ENCODE measurements at places on chromosomes 4 and X.

- no peak for DNase-seq
Measured at GRCh38 chr4:82921795-82922194, 21.3 kb downstream of the THAP9 start.

DNA sequence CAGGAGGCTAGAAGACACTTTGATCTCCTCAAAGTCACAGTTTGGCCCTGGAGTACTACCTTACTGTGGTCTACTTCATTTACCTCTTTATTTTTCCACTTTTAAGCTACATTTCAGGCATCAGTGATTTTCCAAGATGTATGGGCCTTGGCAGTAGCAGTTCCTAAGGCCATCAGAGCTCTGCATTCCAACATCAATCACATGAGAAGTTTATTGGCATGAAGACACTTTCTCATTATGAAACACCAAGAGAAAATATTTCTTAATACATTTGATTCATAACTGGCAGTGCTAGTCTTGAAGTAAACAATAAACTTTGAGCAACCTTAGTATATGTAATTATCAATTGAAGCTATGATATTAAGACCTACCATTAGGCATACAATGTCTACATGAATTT is 178.1 kb downstream of the IL15 start:
- DNase-seq = no peak

DNA sequence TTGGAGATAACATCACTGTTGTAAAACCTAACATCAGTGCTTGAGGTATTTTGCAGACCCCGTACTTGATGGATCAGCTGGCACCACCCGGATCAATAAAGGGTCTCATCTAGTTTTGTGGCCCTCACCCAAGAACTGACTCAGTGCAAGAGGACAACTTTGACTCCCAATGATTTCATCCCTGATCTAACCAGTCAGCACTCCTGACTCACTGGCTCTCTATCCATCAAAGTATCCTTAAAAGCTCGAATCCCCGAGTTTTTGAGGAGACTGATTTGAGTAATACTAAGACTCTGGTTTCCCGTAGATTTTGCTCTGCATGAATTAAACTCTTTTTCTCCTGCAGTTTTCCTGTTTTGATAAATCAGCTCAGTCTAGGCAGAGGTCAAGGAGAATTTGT is 2498.1 kb downstream of the PCDH7 start:
- DNase-seq = no peak

DNA sequence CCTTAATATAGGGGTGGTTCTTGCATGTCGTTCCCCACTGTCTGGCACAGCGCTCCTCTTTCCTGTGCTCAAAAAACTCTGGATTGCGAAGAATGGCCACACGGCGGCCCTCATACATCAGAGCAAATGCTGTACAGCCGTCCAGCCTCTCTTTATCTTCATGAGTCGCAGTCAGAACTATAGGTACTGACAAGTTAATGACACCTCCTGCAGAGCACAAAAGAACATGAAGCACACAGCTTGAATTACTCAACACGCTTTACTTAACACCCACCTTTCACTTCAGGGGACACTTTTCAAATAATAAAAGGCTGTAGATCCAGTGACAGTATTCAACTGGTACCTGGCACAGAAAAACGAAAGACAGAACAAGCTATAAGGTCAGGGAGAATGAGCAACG is 65.3 kb downstream of the PAPSS1 start:
- no peak for DNase-seq

DNA sequence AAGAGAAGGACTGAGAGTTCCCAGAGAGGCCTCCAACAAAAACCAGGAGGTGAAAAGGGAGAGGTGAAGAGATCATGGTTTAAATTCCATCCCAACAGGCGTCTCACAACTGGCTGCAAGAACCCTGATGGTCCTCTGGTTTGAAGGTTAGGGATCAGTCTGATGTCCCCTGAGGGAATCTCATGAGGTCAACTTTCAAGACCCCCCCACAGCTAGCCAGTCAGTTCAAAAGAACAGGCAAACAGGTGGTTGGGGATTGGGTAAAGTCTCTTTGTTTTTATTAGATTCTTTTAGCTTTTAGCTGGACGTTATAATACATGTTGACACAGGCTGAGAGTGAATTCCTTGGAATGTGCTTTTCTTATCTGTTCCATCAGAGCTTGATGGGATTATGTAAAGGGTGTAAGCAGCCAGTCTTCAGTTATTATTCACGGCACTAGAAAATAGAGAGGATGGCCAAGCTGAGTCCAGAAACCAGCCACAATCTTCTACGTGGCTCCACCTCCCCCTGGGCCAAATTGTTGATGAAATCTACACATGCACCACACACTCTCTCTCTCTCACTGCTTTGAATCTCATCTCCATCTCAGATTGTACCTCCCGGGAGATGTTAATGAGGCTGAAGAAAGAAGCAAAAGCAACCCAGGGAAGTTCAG is 20.8 kb downstream of the ENPP6 start:
- no peak for DNase-seq

GRCh38 chrX:17415242-17415810 is 40.3 kb downstream of the NHS start:
- DNase-seq = no peak

GRCh38 chrX:119541188-119541587 is 24.0 kb downstream of the STEEP1 start:
- DNase-seq = no peak

GRCh38 chr4:180589575-180589974 is 1653.6 kb upstream of the TENM3 start:
- no peak for DNase-seq

DNA sequence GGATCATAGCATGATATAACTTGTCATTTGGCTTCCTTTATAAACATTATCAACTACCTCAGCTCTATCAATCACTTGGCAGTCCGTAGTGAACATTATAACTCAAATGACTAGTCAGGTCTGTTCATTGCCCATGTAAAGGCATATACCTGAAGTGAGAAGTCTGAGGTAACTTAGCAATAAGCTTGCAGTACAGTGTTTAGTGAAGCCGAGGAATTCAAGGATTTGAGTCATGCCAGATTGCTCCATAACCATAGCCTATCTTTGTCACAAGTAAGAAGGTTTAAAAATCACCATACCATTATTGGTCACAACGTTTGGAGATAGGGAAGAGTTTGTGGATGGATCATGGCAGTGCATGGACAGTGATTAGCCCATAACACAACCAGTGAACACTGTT is 41.6 kb downstream of the AR start:
- DNase-seq = no peak

- no peak for DNase-seq
Measured at GRCh38 chr4:23033796-23034195, 341.1 kb downstream of the GBA3 start.

DNA sequence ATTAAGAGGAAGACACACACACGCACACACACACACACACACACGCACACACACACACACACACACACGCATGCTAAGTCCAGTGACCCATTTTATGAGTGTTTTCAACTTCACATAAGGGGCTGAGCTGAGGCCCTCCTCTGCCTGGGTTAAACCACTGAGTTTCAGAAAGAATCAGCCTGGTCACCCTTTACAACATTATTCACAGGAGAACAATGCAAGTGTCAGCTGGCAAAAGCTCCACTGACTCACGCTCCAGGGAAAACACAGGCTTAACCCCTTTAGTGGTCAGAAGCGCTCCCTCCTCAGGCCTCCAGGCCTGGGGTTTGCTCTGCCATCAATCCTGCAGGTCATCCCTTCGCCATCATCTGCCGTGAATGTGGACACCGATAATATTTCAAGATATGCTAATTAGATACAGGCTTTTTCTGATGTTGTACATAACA is 46.9 kb downstream of the ACOX3 start:
- DNase-seq = no peak

GRCh38 chr4:114780205-114780604 is 181.6 kb downstream of the UGT8 start:
- DNase-seq = no peak

DNA sequence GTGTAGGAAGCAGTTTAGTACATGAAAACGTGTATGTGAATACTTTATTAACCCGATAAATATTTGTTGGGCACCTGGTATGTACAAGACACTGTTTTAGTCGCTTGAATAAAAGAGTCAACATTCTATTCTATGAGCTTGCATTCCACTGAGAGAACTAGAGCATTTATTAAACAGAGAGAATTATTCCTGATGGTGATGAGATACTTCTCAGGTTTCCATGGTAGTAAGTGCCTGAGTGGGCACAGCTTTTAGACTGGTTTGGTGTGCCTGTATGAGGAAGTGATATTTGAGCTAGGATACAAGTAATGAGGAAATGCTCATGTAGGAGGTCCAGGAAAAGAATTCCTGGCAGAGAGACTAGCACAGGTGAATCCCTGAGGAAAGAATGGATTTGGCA is 94.2 kb downstream of the ATP10D start:
- DNase-seq = no peak

DNA sequence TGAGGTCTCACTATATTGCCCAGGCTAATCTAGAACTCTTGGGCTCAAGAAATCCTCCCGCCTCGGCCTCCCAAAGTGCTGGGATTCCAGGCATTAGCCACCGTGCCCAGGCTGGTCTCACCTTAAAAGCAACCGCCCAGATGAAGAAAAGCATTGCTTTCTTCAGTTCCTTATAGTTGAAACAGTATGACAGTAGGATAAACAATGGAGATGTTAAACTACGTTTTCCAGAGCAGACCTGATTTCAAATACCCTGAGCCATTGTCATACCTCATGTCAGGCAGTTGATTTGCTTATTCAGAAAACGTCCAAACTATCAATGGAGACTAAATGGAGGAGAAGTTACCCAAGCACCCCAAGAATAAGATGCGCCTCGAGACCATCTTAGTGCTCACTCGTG is 26.3 kb upstream of the TMEM131L start:
- no peak for DNase-seq

- DNase-seq = no peak
Measured at GRCh38 chr4:162984621-162985020, 182.1 kb downstream of the NAF1 start.

- DNase-seq = no peak
Measured at GRCh38 chr4:40881096-40881495, 131.3 kb downstream of the NSUN7 start.

GRCh38 chr4:7892212-7893019 is 47.2 kb downstream of the AFAP1 start:
- no peak for DNase-seq

DNA sequence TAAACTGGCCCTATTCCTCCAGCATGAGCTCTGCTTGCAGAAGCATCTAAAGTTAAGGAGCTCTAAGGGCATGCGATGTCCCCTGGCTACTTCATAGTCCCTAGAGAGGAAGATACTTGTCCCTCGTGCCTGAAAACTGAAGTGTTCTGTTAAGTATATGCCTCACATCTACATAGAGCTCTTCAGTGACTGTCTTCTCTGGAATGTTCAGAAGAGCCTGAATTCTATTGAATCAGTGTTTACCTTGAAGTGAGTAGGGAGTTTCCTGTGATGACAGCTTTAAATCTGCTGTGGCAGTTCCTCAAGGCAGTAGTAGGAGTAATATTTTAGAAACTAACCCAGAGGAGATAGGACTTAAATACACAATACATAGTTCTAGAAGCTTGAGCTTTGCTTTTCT is 111.2 kb downstream of the ZNF518B start:
- DNase-seq = no peak

DNA sequence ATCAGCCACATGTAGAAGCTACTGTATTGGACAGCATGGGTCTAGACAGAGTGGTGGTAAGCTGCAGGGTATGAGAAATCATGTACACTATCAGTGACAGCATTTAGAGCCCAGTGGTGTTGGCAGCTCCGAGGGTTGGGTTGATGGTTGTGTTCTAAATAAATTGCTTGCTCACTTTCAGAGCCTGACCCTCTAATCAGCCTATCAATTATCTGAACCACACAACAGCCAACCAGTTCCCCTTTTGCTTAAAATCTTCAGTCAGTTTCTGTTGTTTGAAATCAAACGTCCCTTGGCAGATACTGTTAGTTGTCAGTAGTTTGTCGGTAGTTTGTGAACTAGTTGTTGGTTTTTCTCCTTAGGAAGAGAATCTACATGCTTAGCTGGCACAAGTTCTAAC is 99.8 kb upstream of the RAI2 start:
- no peak for DNase-seq

- DNase-seq = no peak
Measured at GRCh38 chrX:45743906-45744625, 543.4 kb upstream of the DIPK2B start.

- no peak for DNase-seq
Measured at GRCh38 chr4:182697094-182697493, 220.1 kb downstream of the DCTD start.

DNA sequence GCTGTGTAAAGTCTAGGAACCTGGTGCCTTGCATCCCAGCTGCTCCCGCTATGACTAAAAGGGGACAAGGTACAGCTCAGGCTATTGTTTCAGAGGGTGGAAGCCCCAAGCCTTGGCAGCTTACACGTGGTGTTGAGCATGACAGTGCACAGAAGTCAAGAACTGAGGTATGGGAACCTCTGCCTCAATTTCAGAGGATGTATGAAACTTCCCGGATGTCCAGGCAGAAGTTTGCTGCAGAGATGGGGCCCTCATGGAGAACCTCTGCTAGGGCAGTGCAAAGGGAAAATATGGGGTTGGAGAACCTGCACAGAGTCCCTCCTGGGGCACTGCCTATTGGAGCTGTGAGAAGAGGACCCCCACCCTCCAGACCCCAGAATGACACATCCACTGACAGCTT is 76.6 kb downstream of the DDX60 start:
- no peak for DNase-seq

GRCh38 chr4:73918058-73918457 is 48.9 kb downstream of the CXCL1 start:
- DNase-seq = no peak

DNA sequence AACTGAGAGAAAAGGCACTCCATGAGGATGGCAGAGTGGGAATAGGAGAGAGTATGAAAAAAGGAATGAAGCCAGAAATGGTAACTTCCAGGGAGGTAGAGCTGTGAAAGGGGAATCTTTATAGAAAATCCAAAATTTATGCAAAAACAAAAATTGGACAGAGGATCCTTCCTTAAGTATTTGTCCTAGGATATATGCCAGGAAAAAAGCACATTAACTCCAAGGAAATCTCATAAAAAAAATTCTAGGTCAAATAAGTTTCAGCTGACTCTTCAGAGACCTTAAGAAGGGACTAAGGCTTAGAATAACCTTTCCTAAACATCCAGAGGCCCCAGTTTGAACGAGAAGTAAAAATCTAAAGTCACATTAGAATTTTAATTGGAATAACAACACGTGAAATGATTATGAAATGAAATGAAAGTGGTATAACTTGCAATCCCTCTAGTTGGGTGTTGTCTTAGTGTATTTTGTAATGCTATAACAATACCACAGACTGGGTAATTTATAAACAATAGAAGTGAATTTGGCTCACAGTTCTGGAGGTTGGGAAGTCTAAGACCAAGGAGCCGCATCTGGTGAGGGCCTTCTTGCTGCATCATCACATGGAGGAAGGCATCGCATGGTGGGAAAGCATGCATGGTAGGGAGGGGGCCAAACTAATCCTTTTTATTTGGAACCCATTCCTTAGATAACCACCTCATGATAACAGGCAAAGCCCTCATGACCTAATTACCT is 145.4 kb upstream of the RXFP1 start:
- no peak for DNase-seq
